8988T (cell line): ENCODE measurements at places on chromosomes 5 and 9.

- DNase-seq, result no peak
These were observed 134.6 kb upstream of the ADRA1B start for GRCh38 chr5:159781626-159782157.

GRCh38 chr9:27273186-27273585 is 23.8 kb downstream of the EQTN start:
- DNase-seq, result no peak

DNA sequence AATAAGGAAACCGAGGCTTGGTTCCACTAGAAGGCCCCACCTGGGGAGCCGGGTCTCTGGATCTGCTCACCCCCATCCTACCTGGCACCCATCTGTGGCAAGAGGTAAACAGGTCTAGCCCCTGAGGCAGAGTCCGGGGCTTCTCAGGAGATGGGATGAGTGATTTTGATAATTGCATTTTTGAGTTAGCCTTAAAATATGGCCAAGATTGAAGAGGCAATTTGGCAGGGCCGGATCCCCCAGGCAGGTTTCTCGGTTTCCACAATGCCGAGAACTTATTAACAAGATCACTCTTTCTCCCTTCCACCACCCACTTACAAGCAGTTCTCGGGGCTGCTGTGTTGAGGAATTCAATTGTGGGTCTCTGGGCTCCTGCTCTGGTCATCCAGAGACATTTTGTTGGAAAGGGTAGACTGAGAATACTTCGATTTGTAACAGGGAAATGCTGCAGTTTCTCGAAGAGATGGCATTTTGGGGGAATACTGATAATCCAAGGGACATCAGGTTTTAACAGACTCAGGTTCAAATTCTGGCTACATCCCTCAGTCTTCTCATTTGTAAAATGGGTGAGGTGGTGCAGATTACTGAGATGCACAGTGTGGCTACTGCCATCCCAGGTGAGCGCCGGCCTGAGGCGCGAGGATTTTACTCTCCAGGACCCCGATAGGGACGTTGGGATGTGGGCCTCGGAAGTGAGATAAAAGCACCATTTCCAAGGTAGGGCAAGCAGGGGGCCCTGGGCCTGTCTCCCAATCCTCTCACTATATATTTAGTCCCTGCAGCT is 194.2 kb downstream of the CDK5RAP2 start:
- DNase-seq, result no peak

DNA sequence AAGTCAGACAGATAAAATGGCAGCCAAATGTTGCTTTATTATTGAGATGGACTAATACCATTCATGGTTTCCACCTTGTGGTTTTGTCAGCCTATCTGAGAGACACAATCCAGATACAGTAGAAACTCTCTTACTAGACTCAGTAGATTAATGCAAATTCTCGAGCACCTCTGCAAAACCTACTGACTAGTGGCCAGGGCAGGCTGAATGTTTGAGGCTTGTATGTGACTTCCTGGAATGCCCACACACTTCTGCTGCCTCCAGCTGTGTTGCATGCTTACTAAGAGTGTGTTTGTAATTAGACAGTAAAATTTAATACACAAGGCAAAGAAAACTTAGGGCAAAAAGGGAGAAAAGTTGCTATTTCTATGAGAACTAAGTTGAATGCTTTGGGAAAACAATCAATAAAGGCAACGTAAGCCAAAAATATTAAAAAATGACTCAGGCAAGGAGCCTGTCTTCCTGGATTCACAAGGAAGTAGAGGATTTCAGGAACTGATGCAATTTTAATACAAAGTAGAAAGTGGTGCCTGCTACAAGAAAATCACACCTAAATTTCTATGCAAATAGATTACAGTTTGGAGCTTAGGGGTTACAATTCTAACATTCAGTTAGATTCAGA is 30.2 kb upstream of the CCNG1 start:
- DNase-seq, result no peak

- no peak for DNase-seq
These were observed 83.9 kb downstream of the BARX1 start for GRCh38 chr9:93871286-93871685.
